Activated T-cell treated with anti-CD3 and anti-CD28 coated beads, Interleukin-2, amount 50 U/mL, for 72 hours (primary cell): ENCODE measurements at places on chromosomes 7 and 10.

DNA sequence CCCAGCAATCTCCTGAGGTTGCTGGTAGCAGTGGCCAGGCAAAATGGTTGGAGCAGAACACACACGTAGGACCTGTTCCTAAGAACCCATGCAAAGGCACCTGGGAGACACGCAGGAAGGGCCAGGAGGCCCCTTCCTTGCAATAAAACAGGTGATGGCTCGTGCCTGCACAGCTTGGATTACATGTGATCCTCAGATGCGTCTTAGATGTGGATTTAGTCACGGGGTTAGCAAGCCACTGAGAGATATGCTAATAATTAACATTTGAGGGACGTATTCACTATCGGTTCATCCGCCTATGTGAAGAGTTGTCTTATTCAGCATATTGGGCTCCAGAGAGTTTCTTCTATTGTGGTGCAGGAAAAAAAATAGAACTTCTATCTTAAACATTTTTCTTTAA is 4.6 kb upstream of the RHEB start:
- DNase-seq = no peak

DNA sequence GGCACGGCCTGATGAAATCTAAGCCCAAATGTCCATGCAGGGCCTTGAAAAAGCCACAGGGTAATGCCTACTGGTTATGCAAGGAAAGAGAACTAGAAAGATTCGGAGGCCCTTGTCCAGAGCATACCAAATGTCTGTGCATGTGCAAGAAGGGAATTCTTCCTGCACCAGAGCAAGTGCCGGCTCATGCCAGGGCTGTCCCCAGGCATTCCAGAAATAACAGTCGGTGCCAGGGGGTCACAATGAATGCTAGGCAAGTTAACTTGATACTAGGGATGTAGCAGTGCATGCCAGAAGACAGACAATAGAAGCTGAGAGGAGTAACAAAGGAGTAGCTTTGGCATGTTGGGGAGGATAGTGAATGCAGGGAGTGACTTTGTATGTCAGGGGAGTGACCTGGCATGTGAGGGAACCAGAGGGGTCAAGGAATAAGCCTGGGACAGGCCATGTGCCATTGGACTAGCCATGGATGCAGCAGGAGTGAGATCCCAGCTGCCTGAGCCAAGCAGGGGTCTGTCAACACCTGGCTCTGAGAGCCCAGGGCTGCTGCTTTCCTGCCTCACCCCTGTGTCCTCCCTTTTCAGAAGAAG is 119.5 kb upstream of the UNC5B start:
- DNase-seq = no peak

GRCh38 chr7:42046483-42046882 is 190.5 kb downstream of the GLI3 start:
- no peak for DNase-seq

DNA sequence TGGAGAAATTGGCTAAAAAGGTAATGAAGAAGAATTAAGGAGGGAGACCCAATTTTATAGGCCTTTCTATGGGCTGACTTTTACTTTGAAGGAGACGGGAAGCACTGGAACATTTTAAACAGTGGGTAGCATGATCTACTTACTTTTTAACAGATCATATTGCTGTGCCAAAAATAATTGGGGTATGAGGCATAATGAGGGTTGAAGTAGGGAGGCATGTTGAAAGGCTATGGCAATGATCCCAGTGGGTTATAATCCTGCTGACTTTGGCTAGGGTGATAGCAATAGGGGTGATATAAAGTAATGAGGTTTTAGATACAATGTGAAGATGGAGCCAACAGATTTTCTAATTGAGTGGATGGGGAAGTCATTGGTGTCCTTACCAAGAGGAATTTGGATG is 73.2 kb downstream of the GPR37 start:
- no peak for DNase-seq

- DNase-seq = no peak
Observed at GRCh38 chr10:48608976-48609375, 4.1 kb upstream of the ARHGAP22 start.

DNA sequence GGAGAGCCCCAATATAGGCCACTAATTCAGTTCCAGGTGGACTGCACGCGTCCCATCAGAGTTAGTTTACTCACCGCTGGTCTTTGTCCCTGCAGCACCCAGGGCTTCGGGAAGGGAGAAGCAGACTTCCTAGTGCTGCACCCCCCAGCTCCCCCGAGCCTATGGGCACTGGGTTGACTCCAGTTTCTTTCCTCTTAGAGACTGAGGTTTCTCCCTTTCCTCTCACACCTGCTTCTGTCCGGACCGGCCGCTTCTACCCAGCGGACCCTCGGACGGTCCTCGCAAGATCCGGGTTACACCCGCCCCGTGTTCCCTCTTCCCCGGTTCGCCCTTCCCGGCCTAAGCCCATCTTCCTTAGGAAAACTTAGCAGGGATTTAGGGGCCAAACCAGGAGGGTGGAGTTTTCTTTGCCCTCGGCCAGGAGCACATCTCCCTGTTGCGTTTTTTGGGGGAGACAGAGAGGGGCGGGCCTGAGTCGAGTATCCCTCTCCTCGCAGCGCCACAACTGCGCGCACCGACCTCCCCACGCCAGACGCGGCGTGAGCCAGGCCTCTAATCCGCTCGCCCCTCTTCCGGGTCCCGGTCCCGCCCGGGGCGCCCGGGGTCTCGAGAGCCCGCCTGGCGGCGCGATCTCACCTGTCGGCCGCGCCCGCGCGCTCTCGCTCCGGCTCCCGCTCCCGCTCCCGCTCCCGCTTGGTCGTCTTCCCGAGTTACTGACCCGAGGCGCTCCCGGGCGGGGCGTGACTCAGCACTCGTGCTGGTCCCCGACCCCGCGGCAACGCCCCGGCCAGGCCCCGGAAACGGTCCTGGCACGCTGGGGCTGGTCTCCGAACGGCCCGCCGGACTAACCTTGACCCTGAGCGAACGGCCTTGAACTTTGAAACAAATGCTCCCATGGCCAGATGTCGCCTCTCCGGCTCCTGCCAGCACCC is at the start of gene AIFM2:
AIFM2 (minus strand) TSS at position 728 of the 932 bp plus-strand sequence. CDS start 8,741 bp downstream, outside the sequence.
- peak; percentile 55 for DNase-seq

DNA sequence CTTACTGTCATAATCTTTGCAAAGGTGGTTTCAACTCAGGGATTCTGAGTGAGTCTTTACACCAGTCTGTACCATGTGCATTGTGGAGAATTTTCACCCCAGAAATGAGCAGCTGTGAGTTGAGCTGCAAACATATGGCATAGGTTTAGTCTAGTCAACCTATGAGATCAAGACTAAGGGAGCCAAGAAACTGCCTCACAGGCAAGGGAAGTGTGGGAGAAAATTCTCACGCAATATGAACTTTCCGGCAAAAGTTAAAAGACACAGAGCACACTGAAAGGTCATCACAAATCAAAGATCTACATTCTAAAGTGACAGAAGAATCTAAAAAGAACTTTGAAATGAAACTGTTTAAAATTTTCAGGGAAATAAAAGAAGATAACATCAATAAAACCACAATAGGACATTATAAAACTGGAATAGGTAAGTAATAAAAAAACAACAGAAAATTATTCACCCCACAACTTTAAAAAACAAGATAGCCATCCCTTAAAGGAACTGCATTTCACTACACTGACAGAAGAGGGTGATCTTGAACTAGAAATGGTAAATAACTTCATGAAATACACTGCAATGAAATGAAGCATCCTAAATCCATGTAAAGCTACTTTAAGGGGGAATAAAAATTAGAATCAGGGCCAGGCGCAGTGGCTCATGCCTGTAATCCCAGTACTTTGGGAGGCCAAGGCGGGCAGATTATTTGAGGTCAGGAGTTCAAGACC is 63.5 kb downstream of the LGI1 start:
- no peak for DNase-seq

DNA sequence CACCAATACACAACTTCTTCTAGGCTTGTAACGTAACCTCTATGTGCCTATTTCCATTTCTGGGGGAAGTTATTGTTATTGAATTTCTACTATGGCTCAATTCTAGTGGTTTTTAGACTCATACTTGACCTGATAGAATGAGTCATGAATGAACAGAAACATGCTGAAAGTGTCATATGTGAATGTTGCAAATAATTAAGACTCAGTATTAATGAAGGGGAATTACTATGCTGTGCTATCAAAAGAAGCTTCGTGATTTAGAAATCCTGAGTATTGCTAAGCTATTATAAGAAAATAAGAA is 135.1 kb upstream of the ZWINT start:
- DNase-seq = no peak

GRCh38 chr10:61592581-61592980 is 70.1 kb upstream of the CABCOCO1 start:
- no peak for DNase-seq

GRCh38 chr7:41955893-41956675 is 253.2 kb upstream of the INHBA start:
- DNase-seq = no peak

DNA sequence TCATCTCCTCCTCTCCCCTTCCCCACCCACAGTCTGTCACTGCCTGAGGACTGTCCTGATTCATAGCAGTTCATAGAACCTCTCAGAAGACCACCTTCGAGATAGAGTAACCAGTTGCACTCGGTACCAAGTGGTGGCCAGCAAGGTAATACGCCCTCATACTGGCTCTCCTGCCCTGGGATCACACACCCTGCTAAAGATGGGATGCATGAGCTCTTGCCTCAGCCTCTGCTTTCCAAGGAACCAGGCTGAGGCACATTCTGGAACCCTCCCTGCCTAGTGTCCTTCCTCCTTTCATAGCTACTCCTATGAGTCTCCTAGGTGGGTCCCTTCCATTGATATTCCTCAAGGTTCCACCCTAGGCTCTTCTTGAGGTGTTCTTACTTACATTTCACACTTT is 15.5 kb downstream of the CFAP43 start:
- no peak for DNase-seq

- no peak for DNase-seq
Observed at GRCh38 chr7:37656913-37657530, 26.5 kb upstream of the GPR141 start.

GRCh38 chr10:132974249-132974796 is 32.0 kb upstream of the CFAP46 start:
- DNase-seq = no peak

- peak; percentile 11 for DNase-seq
Observed at GRCh38 chr7:28410628-28411531, 1.4 kb upstream of the CREB5 start.

DNA sequence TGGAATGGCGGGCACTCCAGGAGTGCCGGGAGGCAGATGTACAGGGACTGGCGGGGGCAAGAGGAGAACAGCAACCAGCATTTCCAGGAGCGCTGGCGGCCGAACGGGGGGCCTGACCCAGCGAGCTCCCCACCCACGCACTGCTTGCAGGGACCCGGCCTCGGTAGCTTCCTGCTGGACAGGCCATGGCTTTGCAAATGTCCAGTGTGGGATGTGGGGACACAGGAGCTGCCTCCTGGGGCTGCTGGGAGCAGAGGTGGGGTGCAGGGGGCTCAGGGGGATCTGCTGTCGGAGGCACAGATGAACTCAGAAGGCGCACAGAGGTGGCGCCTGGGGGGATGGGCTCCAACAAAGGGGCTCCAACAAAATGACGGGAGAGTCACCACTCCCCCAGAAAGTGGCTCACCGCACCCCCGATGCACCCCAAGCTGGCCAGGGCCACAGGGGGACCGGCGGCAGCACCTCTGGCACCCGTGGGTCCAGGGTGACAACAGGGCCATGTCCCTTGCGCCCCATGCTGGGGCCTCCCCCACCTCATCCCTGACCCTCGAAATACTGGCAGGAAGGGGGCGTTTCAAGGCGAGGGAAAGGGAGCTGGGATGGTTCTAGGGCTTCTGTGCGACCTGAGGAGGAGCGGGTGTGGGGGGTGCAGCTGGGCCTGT is 41.1 kb downstream of the AP5Z1 start:
- DNase-seq = no peak

GRCh38 chr10:82742478-82742877 is 867.5 kb downstream of the NRG3 start:
- no peak for DNase-seq

- DNase-seq = no peak
Observed at GRCh38 chr10:86410542-86411124, 44.0 kb upstream of the GRID1 start.

DNA sequence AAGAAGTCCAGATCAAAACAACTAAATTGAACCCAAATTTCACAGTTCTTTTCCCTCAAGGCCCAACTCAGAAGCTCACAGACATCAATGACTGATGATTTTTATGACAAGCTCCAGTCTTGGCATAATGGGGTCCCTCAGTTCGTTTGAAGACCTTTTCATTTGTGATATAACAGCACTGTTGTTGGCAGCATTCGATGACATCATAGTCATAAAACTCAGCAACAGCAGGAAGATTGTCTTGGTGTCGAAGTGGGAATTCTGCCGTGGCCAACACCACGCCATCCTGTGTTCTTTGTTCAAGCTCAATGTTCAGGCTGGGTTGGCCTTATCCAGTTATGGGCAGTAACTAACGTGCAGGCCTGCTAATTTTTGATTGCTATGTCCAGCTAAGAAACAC is 261.7 kb downstream of the C7orf25 start:
- no peak for DNase-seq

DNA sequence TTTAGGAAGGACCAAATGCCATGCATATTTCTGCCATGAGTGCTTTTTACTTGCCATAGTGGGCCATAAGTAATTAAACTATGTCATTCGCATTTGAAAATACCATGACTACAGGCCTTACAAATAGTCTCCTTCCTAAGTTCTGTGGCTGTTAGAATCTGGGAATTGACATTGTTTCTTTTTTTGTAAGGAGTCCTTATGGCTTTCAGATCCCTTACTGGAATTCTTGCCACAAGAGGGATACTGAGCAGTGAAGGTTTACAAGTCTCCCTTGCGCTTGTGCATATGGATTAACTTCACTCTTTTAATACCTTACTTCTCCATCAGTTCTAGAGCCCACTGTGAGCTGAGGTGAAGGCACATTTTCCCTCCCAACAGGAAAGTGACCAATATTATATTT is 166.0 kb downstream of the NRG3 start:
- no peak for DNase-seq

DNA sequence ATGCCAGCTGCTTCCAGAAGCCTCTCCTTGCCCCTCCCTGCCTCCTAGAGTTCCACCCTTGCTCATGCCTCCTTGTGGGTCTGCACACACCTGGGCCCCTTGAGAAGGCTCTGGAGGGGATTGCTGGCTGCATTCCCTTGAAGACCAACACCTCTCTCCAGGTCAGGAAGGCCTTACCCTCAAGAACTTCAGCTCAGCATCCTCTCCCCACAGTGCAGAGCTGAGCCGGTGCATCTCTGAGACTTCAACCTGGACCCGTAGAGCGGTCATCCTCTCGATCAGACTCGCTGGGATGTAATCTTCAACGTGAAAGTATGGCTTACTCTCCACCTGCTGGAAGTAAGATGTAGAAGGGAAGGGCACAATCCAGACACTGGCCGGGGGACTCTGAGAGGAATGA is 62.7 kb downstream of the FRMPD2 start:
- DNase-seq = no peak

- DNase-seq = peak; percentile 82
Observed at GRCh38 chr10:96830511-96831199, 1.4 kb upstream of the LCOR start.

DNA sequence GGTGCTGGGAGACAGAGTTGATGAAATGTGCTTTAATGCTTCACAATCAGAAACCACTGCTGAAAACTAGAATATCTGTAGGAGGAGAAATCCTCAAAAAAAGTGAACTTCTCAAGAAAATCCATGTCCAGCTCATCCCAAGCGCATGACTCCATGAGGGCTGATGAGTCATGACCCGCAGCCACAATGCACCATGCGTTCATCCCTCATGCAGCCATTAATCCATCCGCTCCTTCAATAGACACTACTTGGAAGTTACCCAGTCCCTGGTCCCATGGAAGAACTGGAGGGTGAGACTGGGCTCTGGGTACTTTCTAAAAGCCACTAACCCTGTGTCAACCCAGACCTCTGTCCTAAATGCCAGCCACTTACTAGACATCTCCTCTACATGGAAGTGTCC is 24.4 kb downstream of the TMEM273 start:
- no peak for DNase-seq
